ENCODE measurements at places on chromosomes 13 and 19.

- no peak for DNase-seq
Measured at GRCh38 chr19:4009990-4010807, 2.7 kb downstream of the PIAS4 start.

DNA sequence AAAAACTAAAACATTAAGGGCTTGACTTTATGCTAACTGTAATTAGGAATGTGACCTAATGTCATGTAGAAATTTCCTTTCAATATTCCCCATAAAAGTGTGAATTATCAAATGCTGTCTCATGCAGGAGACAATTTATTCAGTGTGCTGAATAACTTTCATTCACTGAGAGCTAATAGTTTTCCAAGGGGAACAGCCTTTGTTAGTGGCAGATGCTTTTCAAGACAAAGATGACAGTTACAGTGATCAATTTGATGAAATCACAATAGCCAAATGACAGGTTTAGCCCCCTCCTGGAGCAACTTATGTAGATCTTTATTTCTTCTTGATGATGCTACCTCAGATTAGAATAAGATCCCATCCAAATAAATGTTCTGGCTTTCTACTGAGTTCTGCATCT is 275.5 kb downstream of the ITGBL1 start:
- DNase-seq: no peak

DNA sequence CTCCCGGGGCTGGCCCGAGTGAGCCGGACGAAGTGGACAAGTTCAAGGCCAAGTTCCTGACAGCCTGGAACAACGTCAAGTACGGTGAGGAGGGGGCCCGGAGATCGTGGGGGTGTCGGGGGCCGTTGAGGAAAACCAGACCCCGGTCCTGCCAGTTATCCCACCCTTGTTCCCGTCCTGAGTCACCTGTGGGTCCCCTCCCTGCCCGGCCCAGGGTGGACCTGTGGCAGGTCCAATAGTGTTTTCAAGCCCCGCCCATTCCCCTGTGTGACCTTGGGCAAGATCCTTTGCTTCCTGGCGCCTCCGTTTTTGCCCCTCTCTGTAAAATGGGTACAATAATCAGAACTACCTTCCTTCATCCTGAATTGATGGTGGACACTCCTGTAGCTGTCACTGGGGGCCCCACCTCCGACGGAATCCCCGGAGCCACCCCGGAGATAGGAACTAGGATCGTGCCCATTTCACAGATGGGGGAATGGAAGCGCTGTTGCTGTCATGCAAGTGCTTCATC is 593 bp downstream of the ATG4D start:
- no peak for DNase-seq

GRCh38 chr13:26589754-26590153 is 32.3 kb downstream of the WASF3 start:
- no peak for DNase-seq

DNA sequence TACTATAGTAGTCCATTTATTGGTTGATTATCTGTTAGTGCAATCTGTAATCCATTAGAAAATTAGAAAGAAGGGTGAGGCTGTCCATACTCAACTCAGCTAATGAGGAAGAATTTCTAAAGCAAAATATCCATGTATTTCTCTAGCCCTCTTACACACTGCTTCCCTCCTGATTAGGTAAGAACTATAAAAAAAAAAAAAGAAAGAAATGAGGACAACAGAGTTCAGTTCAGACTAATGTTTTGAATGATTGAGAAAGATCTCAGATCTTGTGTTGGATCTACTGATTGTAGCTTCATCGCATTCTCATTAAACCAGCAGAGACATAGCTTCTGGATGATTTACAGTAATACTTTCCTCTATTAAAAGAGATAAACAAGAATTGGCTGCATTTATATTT is 233.3 kb downstream of the KLF5 start:
- no peak for DNase-seq

GRCh38 chr13:89660752-89661151 is 1686.7 kb upstream of the MIR17HG start:
- no peak for DNase-seq

DNA sequence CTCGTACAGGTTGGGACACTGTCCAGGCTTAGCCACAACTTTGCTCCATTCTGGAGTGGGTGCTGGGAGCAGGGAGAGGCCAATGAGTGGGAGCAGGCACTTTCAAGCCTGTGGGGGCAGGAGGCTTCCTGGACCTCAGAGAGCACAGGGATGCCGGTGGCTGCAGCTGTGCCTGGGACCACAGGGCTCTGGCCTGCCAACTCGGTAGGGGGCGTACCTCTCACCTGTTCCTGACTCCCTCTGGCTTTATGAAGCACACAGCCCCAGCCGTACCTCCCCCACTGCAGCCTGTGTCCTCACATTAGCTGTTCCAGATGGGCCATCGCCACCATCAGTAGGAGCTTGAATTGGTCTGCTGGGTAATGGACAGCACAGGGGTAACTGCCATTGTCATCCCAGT is 278.7 kb upstream of the KLHL1 start:
- no peak for DNase-seq

- no peak for DNase-seq
Measured at GRCh38 chr19:32469795-32470194, 64.2 kb downstream of the DPY19L3 start.

- no peak for DNase-seq
Measured at GRCh38 chr19:10654610-10655456, 687 bp downstream of the ILF3 start.

- DNase-seq: no peak
Measured at GRCh38 chr19:51676566-51677083, 16.5 kb upstream of the SPACA6 start.

DNA sequence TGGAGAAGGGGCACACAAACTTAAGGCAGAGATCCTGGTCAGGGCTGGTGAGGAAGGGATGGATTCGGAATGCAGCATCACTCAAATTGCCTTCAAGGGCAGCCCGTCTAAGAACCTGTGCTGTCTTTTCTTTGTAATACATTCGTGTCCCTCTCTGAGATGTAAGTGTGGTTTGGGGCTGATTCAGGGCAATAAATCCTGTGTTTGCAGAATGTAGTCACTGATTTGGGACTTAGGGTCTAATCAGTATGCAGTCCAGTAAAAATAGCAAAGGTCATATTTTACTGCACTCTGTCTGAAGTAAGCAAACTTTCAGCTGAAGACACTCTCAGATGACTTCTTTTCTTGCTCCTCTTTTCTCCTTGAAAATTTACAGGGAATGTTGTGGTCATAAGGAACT is 93.8 kb upstream of the C1QTNF9B start:
- no peak for DNase-seq

- DNase-seq: no peak
Measured at GRCh38 chr13:76917095-76917494, 30.9 kb upstream of the KCTD12 start.

DNA sequence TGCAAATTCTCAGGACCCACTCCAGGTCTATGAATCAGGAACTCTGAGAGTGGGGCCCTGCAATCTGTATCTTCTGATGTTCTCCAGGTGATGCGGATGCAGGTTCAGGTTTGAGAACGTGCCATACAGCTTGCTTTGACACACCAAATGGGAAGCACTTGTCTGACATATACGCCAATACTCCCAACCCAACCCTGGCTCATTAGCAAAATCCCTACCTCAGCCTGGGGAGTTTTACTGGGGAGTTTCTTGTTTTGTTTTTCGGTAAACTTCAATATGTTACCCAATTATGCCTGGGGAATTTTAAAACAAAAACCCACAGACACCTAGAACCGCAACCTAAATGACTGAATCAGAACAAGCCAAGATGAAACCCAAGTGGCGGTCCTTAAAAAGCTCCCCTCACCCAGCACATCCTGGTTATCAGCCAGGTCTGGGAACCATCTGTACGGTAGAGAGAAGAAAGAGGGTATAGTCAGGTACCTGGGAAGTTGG is 41.2 kb downstream of the ABCC4 start:
- no peak for DNase-seq

DNA sequence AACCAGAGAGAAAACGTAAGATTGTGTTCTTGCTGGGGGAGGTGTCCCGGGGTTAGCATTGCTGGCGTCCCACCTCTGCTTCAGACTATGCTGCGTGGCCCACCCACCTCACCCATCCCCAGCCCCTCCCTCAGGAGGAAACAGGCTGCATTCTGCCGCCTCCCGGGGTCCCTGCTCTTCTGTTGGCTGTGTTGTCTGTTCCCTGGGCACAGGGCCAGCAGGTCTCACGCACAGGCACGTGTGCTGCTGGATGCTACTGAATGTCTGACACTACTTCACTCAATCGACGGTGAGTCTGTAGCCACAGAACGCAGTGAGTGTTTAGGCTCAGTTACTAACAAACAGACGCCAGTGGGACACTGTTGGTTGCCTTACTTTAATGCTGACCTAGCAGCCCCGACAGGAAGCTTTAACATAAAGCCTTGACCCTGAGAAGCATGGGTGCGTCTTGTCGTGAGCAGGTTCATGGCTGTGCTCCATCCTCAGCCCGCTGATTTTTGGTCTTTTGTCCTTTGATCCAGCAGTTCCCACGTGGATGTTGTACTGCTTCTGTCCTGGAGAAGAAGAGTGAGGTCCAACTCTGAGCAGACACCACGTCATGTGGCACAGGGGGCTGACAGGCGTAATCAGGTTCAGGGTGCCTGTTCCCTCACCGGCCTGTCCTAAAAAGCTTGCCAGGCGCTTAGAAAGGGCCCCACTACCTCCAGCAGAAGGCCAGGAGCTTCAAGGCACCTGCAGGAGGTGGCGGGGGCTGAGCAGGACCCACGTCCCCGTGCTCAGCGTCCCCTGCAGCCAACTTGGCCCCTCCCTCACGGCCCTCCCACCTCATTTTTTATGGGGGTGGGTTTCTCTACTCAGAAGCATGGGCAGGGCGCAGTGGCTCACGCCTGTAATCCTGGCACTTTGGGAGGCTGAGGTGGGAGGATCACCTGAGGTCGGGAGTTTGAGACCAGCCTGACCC is 26.0 kb downstream of the NAXD start:
- DNase-seq: no peak

GRCh38 chr13:59354665-59355369 is 808.9 kb downstream of the DIAPH3 start:
- no peak for DNase-seq

- no peak for DNase-seq
Measured at GRCh38 chr13:108437496-108437895, 168.0 kb downstream of the TNFSF13B start.

DNA sequence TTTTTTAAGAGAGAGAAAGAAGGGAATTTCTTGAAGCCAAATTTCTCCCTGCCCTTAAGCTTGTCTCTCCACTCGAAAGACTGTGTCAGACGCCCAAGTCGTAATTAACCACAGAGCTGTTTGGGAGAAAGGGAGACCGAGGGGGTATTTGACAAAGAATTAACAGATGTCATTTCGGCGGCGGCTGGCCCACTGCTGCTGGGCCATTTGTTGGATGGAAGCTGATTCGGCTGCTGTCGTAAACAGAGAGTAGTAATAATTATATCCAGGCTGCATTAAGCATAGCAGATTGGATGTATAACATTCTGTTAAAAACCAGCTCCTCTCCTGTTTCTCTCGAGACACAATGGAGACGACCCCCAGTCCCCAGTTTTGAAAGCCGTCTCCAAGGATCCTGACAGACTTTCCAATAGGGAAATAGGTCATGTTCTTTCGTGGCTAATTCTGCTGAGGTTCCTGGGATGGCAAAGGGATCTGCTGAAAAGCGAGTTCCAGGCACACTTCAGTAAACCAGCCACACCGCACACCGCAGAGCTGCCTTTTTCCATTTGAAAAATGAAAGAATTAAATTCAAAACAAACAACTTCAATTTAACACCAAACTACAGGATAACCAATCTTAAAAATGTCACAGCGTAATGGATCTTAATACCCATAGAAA is 71.5 kb downstream of the KCTD15 start:
- no peak for DNase-seq

DNA sequence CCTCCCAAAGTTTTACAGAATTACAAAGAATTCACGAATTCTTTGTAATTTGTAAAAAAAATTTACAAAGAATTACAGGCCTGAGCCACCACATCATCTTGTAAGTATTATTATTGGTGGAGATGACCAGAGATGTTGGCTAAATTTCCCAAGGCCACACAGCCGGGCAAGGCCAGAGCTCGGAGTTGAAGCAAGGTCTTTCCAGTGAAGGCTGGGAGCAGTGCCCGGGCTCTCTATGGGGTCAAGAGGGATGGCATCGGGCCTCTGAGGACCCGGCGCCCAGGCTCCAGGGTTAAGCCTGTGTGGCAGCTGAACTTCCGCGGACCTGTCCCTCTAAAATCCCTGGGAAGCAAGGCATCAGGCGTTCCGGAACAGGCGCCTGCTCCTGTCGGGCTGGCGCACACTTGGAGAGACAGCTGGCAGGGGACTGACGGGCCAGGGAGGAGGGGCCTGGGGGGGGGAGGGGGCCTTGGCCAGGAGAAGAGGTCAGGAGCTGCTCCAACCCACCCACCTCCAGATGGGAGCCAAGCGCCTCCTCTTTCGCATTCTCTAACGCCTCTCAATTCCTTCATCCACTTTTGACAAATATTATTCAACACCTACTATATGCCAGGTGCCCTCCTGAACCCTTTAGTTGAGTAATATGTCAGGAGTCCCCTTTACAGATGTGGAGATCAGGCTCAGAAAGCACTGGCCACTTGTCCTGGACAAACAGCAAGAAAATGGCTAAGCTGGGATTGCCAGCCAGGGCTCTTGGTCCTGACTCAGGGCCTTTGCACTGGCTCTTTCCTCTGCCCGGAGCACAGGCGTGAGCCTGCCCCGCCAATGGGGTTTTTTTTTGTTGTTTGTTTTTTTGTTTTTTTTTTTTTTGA is 36.8 kb upstream of the SEMA6B start:
- DNase-seq: no peak

GRCh38 chr13:99344610-99345208 is 37.5 kb upstream of the GPR183 start:
- DNase-seq: no peak

DNA sequence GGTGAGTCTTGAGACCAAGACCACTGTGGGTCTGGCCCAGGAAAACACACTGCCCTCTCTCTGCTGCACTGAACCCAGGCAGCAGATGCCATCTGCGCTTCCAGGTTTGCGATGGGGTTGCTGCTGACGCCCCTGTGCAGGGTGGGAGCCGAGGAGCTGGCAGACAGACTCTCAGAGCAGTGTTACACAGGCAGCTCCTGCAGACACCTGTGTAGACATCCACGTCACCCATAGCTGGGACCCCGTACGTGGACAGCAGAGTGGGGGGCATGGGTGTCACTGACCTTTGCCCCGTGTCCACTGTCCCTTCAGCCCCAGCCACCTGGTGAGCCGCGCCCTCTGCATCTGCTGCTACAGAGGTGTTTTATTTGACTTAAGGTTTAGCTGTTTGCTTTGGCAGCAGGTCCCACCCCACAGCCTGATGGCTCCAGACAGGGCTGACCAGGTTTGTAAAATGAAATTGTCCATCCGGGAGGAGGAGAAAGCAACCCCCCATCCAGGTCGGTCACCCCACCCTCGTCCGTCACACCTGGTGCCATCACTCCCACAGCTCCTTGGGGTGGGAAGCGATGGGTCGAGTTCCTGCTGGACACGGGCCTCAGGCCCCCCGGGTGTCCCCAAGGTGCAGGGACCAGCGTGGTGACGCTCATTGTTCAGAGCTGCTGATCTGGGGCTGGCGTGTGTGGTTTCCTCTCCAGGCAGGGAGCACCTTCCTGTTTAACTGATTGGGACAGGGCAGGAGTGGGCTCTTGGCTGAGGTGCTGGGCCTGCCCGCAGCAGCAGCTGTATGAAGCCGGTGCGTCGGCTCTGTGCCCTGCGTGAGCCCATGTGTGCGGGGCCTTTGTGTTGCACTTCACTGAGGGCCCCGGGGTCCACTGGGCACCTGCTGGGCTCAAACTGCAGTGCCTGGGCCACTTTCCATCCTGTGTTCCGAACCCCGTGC is 28.4 kb downstream of the MCF2L start:
- DNase-seq: no peak
